ENCODE measurements at places on chromosomes 5 and 9. TPM values are rescaled to one million over a fixed set of nuclear protein-coding genes. Genes with fewer than 3 reads are reported as not detected.
A peak's percentile ranks its signal among the peaks of the same experiment; 100 is the strongest.

Gene HMMR
- 18.1 TPM for polyA plus RNA-seq

Gene MSX2
- not detected for polyA plus RNA-seq

Gene C5orf52
- not detected for polyA plus RNA-seq

Gene C8G
- polyA plus RNA-seq, result 4.2 TPM

Gene SLC25A2
- polyA plus RNA-seq, result not detected

Gene CACNA1B
- polyA plus RNA-seq, result not detected

Gene ST6GALNAC4
- 25.2 TPM for polyA plus RNA-seq

- H3K27me3 ChIP-seq, result no peaks in the 10 kb centered on the region
- no peaks in the 10 kb centered on the region for H3K4me1 ChIP-seq
- H3K4me3 ChIP-seq, result no peak overlapping the region
- H3K27ac ChIP-seq, result no peak overlapping the region
- no peak for DNase-seq
- H3K36me3 ChIP-seq, result no peaks in the 10 kb centered on the region
Measured at GRCh38 chr9:37989701-37990100, 79.3 kb downstream of the SHB start.

- H3K27me3 ChIP-seq, result no peaks in the 10 kb centered on the region
- H3K4me1 ChIP-seq, result peaks cover 20% of the 10 kb centered on the region
- H3K36me3 ChIP-seq, result no peaks in the 10 kb centered on the region
- H3K27ac ChIP-seq, result no peak overlapping the region
- no peak overlapping the region for H3K4me3 ChIP-seq
Measured at GRCh38 chr5:179261301-179262125, 83.7 kb downstream of the ADAMTS2 start.

GRCh38 chr9:108671176-108671575, 184.6 kb downstream of the ACTL7B start:
- H3K4me3 ChIP-seq, result no peak overlapping the region
- H3K36me3 ChIP-seq, result no peaks in the 10 kb centered on the region
- no peak overlapping the region for H3K27ac ChIP-seq
- no peak for DNase-seq
- no peaks in the 10 kb centered on the region for H3K27me3 ChIP-seq

DNA sequence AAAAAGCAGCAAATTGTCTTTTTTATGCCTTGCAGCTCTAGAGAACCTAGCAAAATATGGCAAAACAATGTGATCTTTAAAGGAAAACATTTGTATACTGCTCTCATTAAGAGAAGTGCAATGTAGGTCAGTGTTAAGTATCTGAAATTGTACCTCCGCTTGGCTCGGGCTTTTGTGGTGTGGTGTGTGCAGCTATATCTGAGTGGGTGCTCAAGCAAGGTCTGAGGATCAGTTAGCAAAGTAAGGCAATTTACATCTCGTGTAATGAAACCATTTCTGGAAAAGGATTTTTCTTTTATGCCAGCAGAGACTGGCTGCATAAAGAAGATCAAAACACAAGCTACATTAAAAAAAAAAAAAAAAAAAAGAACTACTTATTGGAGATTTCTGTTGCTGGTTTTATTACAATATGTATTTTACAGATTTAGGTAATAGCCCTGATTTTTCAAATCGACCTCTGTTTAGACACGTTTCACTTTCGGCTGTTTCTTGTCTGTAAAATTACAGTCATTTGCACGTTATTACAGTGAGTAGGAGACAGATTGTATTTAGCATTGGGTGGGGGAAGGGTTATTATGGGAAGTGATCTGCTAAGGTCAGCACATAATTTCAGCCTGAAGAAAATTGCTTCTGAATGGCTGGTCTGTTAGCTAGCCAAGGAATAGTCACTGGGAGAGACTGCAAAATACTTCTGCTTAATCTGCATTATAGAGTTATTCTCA, 7.9 kb upstream of the ZNF608 start:
- H3K36me3 ChIP-seq, result no peaks in the 10 kb centered on the region
- no peak for DNase-seq
- H3K4me3 ChIP-seq, result no peak overlapping the region

DNA sequence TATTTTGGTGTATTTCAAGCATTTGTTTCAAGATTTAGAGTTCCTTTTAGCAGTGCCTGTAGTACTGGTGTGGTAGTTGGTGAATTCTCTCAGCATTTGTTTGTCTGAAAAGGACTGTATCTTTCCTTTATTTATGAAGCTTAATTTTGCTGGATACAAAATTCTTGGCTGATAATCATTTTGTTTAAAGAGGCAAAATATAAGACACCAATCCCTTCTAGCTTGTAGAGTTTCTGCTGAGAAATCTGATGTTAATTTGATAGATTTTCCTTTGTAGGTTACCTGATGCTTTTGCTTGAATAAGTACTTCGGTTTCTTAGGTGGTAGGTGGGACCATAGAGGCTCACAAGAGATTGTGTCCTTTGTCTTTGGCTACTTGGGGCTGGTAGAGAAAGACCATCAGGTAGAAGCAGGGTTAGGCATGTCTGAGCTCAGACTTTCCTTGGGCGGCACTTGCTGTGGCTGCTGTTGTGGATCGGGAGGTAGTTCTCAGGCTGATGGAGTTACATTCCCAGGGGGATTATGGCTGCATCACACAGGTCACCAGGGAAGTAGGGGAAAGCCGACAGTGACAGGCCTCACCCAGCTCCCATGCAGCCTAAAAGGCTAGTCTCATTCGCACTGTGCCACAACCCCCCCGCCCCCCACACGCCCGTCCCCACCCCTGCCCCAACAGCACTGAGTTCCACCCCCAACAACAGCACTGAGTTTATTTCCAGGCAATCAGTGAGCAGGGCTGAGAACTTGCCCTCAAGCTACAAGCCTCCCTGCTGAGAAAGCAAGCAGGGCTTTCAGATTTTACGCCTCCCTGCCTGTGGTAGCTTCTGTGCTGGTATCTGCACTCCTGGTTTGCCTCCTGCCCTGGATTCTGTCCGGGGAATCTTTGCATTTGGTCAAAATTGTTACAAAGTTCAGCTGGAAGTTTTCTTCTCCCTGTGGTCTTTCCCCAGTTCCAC, 127.1 kb upstream of the GLRA1 start:
- no peak for DNase-seq
- no peaks in the 10 kb centered on the region for H3K4me1 ChIP-seq
- no peak overlapping the region for H3K4me3 ChIP-seq
- H3K27ac ChIP-seq, result no peak overlapping the region
- no peaks in the 10 kb centered on the region for H3K27me3 ChIP-seq

- peak; percentile 76 for DNase-seq
- H3K27ac ChIP-seq, result peak overlapping the region; percentile 65
- no peaks in the 10 kb centered on the region for H3K27me3 ChIP-seq
- H3K4me3 ChIP-seq, result no peak overlapping the region
- no peaks in the 10 kb centered on the region for H3K36me3 ChIP-seq
- H3K4me1 ChIP-seq, result peaks cover 48% of the 10 kb centered on the region
Measured at GRCh38 chr9:110192531-110193261, 15.3 kb downstream of the C9orf152 start.

GRCh38 chr5:56147106-56147505, 86.0 kb downstream of the ANKRD55 start:
- no peak overlapping the region for H3K27ac ChIP-seq
- no peaks in the 10 kb centered on the region for H3K27me3 ChIP-seq
- DNase-seq, result no peak
- H3K4me1 ChIP-seq, result no peaks in the 10 kb centered on the region
- H3K36me3 ChIP-seq, result no peaks in the 10 kb centered on the region
- no peak overlapping the region for H3K4me3 ChIP-seq

DNA sequence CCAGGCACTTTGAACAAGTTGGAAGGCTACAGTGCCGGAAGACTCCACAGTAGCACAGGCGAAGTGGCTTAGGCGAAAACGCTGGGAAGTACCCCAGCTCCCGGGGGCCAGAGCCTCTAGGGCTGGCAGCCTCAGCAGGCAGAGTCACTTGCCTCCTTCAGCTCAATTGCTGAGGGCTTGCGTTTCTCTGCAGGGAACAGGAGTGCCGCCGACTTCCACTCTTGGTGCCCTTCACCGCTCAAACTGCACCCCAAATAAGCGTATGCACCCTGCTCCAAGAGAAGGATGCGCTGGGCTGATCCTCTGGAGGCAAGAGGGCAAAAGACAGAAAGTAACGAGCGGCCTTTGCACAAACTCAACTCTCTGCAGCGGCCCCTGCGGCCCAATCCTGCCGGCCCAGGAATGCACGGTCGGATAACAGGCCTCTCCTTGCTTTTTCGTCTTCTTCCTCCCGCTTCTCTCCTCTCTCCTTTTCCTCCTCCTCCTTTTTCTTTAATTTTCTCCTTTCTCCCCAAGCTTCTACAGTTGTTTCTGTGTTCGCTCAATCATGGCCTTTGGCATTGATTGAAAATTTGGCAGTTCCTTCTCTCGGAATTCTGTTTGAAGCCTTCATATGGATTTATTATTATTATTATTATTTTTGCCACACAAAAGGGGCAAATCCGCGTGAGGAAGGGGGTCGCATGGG, 1.1 kb upstream of the S1PR3 start:
- no peak for DNase-seq
- H3K4me1 ChIP-seq, result peaks cover 34% of the 10 kb centered on the region
- H3K36me3 ChIP-seq, result no peaks in the 10 kb centered on the region
- H3K27me3 ChIP-seq, result no peaks in the 10 kb centered on the region
- peak overlapping the region; percentile 85 for H3K4me3 ChIP-seq

GRCh38 chr9:38373679-38374078, 18.8 kb upstream of the ALDH1B1 start:
- H3K4me1 ChIP-seq, result no peaks in the 10 kb centered on the region
- no peak overlapping the region for H3K4me3 ChIP-seq
- no peaks in the 10 kb centered on the region for H3K27me3 ChIP-seq
- DNase-seq, result no peak
- no peaks in the 10 kb centered on the region for H3K36me3 ChIP-seq

GRCh38 chr9:14258156-14258555, 55.8 kb downstream of the NFIB start:
- H3K36me3 ChIP-seq, result no peaks in the 10 kb centered on the region
- H3K27me3 ChIP-seq, result no peaks in the 10 kb centered on the region
- peak overlapping the region; percentile 17 for H3K27ac ChIP-seq
- no peak overlapping the region for H3K4me3 ChIP-seq
- no peak for DNase-seq
- H3K4me1 ChIP-seq, result peaks cover 43% of the 10 kb centered on the region

GRCh38 chr5:167684251-167684650, 607.2 kb upstream of the WWC1 start:
- no peaks in the 10 kb centered on the region for H3K36me3 ChIP-seq
- no peaks in the 10 kb centered on the region for H3K27me3 ChIP-seq
- H3K4me1 ChIP-seq, result no peaks in the 10 kb centered on the region
- H3K27ac ChIP-seq, result no peak overlapping the region
- DNase-seq, result no peak

DNA sequence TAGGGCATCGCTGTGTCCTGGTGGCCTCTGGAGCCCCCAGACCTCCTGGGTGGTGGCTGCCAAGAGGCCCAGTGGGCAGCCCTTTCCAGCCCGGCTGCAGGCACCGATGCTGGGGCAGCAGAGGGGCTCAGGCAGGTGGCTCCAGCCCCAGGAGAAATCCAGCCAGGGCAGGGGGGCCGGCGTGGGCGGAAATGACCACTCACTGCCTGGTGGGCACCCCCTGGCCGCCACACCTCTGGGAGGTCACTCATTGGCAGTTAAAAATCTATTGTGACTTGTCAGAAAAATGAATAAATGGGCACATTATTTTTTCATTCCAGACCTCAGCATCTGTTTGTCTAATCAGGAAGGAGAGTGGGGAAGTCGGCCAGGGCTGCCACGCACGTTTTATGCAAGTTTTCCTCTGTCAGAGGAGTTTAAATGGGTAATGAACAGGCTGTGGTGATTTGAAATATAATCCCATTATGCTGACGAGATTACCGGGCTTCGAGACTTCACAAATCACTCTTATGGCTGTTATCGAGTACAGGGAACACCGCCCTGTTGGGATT, 171.9 kb downstream of the GAPVD1 start:
- peaks cover 3% of the 10 kb centered on the region for H3K36me3 ChIP-seq
- no peaks in the 10 kb centered on the region for H3K4me1 ChIP-seq
- no peak overlapping the region for H3K4me3 ChIP-seq
- no peak overlapping the region for H3K27ac ChIP-seq
- H3K27me3 ChIP-seq, result no peaks in the 10 kb centered on the region

GRCh38 chr9:111003182-111003581, 35.1 kb downstream of the LPAR1 start:
- no peaks in the 10 kb centered on the region for H3K27me3 ChIP-seq
- no peak for DNase-seq
- no peaks in the 10 kb centered on the region for H3K4me1 ChIP-seq
- H3K27ac ChIP-seq, result no peak overlapping the region

- no peak overlapping the region for H3K27ac ChIP-seq
- H3K4me3 ChIP-seq, result no peak overlapping the region
- no peaks in the 10 kb centered on the region for H3K36me3 ChIP-seq
- no peaks in the 10 kb centered on the region for H3K4me1 ChIP-seq
- no peaks in the 10 kb centered on the region for H3K27me3 ChIP-seq
Measured at GRCh38 chr5:43232943-43233833, 41.2 kb downstream of the NIM1K start.

Measured in sigmoid colon (tissue), 7 donors.